Endothelial cell of umbilical vein (primary cell): ENCODE measurements at places on chromosomes 2 and 18. TPM values are rescaled to one million over a fixed set of nuclear protein-coding genes. Genes with fewer than 3 reads are reported as not detected.

GRCh38 chr2:202449344-202449743 lies 73.2 kb downstream of the BMPR2 start:
- no peak for DNase-seq

DNA sequence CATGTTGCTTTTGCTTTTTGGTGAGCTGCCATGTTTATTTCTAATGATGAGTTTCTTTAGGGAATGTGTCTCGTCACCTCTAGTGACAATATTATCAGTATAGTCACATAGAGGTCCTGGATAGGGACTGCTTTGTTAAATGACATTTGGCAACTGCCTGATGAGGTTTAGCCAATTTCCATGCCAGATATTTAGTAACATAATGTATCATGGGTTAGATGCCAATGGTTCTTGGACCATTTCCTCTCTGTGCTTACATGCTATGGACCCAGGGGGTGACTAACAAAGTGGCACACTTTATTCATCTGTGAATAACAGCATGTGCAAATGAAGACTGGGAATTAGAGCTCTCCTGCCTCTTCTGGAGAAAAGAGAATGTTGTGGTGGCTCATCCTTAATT lies 56.2 kb upstream of the RAB27B start:
- no peak for DNase-seq

Gene QPCT
- polyA plus RNA-seq = 17.2 and 20.6 TPM in 2 replicates

Gene SCN3A
- polyA plus RNA-seq = not detected in 2 replicates
